ENCODE measurements at places on chromosomes 5 and 9.

GRCh38 chr5:40832345-40832744, 2.7 kb downstream of the RPL37 start:
- DNase-seq, result no peak

GRCh38 chr5:146390469-146390868, 51.8 kb downstream of the POU4F3 start:
- no peak for DNase-seq

- no peak for DNase-seq
Observed at GRCh38 chr5:75275756-75276155, 39.1 kb upstream of the ANKRD31 start.

- DNase-seq, result no peak
Observed at GRCh38 chr5:159163027-159163700, 46.2 kb downstream of the RNF145 start.

GRCh38 chr5:89954916-89955315, 454.6 kb downstream of the CETN3 start:
- no peak for DNase-seq
